DMS79 (cell line): ENCODE measurements at places on chromosomes 5 and 9.

GRCh38 chr5:88792144-88792840, 90.7 kb downstream of the MEF2C start:
- no peak for DNase-seq

- DNase-seq = no peak
Measured at GRCh38 chr5:53368516-53368915, 111.9 kb upstream of the FST start.

DNA sequence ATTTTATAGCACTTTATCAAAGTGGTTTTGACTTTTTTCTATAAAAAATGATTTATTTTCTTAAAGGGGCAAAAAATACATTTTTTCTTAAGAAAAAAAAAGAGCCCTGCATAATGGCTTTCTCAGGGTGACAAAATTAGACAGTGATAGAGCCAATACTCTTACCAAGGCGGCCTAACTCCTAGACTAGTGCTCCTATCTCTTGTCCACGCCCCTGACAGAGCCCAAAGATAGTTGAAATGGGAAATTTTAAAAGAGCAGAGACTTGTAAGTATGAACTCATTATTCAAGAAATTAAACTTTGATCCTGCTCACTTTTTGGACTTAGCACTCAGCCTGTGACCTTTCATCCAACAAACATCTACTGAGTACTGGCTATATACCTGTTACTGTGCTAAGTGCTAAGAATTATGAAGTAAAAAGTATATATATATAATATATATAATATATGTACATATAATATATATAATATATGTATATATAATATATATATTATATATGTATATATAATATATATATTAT, 1.2 kb downstream of the INVS start:
- DNase-seq = no peak

DNA sequence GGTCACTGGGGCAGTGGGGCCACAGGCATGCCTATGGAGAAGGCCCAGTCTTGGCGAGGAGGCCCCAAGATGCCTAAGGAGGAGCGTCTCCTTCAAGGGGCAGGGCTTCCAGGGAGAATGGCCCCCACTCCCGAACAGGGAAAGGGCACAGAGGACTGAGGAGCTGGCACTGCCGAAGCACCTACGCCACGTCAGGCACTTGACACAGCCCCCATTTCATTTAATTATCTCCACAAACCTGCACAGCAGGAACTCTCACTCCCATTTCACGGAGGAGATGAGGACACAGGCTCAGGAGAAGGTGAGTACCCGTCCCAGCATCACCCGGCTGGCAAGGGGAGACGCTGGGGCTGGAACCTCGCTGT, 26.0 kb downstream of the EGR1 start:
- peak; percentile 1 for DNase-seq

DNA sequence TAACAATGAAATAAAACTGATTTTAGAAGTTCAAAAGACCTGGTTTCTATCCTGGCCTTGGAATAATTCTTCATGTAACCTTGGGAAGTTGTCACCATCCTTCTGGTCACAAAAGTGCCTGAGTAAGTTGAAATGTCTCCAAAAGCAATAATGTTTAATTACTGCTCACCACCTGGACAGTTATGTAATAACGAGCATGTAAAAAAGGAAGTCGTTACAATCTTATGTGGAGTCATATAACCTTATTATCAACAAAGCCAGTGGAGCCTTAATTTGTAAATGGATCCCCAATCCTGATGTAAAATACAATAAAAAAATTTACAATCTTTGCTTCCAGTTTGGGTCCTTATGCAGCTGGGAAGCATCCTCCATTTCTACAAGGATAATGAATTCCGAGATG, 64.2 kb upstream of the GPR151 start:
- DNase-seq = no peak

DNA sequence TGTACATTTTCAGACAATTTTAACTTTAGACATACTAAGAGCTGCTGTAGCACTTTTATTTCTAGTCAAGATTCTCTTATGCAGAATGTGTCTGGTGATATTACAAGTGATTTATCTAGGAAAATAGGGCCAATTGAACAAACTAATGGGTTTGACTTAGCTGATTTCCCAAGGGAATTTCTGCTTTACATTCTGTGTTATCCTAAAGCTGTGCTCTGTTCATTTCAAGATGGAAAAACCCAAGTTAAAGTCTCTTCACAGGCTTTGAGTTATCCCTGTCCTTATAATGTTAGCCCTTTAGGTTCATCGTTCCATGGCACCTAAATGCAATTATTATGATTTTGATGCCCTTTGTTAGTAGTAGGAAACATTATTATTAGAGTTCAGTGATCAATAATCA, 704.9 kb upstream of the CDH18 start:
- no peak for DNase-seq

- DNase-seq = no peak
Measured at GRCh38 chr5:141182248-141182647, at the start of gene PCDHB16. Gene PCDHB16, plus strand, starts transcription at chr5:141182387. Its CDS starts 173 bp downstream, at chr5:141182560.

- no peak for DNase-seq
Measured at GRCh38 chr5:114390431-114390830, 28.6 kb downstream of the KCNN2 start.

GRCh38 chr9:23539311-23539710, 286.7 kb downstream of the ELAVL2 start:
- DNase-seq = no peak

DNA sequence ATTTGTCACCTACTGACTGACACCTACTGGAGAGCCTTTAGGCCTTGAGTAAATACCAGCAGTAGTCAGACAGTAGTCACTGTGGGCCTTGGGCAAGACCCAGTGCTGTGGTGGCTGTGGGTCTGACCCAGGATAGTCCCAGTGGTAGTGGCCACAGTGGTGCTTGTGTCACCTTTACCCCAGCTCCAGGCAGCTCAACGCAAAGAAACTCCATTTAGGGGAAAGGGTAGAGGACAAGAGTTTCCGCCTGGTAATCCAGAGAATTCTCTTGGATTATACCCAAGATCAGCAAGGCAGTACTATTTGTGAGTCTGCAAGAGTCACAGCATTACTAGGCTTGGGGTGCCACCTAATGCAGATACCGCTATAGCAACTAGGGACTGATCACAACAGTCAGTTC, 28.9 kb downstream of the CERT1 start:
- no peak for DNase-seq

DNA sequence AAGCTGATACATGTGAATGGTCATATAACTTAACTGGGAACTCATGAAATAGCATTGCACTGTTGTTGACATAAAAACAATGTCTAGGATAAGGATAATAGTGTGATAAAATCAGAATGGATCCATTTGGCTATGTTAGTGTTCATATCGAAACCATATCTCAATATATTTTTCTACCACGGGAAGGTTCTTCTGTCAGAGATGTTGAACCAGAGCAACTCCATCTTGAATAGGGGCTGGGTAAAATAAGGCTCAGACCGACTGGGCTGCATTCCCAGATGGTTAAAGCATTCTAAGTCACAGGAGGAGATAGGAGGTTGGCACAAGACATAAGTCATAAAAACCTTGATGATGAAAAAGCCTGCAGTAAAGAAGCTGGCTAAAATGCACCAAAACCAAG, 56.3 kb downstream of the FNIP1 start:
- DNase-seq = no peak

DNA sequence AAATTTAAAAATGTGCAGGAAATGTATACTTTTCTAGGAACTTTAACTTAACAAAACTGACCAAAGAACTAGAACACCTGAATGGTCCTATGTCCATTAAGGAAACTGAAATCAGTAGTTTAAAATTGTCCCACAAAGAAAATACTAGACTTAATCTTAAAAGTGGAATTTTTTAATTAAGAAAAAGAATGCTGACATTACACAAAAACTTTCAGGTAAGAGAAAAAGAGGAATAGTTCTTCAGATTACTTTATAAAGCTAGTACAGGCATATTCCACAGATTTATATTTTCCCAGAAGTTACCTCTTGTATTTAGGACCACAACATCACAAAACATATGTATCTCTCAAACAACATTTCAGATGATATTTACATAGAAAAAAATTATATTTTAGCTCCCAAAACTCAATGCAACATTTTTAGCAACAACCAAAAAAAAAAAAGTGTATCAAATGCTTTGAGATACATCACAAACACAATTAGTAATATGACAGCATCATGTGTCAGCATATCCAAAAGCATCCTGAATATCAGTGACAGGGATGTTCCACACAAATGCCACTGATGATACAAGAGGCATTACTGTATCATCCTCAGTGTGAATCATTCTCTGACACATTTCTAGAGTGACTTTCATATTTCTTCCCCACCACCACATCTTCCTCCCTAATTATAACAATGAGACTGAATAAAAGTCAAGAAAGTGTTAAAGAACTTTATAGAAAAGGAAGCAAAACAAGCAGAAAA, 264.0 kb downstream of the EPB41L4A start:
- no peak for DNase-seq

- no peak for DNase-seq
Measured at GRCh38 chr5:90987726-90988125, 395.4 kb downstream of the ARRDC3 start.

DNA sequence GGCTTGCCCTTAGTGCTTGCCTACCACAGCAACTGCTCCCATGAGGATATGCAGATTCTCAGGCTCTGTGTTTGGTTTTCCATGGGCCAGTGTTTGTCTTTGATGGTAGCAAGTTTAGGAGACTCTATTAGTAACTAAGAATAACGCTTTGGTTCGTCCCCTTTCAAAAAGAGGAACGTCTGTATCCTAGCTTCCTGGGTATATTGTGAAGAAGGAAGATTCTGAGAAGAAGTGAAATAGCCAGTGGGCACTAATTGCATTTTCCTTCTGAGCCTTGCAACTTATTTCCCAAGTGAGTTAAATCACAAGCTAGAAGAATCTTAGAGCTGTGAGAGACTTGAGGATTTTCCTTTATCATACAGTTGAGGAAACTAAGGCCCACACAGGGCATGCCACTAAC, 376.8 kb downstream of the PIK3R1 start:
- DNase-seq = no peak

GRCh38 chr9:37935096-37935495, 31.2 kb upstream of the SLC25A51 start:
- no peak for DNase-seq

DNA sequence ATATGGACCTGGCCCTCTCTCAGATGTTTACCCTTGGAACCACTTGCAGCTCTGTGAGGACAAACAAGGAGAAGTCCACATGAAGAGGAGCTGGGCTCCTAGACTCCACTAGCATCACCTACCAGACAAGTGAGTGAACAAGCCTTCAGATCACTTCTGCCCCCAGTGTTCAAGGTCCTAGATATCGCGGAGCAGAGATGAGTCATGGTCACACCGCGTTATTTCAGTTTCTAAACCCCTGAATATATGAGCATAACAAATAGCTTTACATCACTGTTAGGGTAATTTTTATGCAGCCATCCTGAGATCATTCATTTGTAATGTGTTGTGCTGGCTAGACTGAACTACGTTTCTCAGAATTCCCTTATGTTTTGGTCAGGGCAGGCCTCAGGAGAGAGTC, 77.0 kb upstream of the DAP start:
- DNase-seq = no peak

GRCh38 chr5:138725153-138725817, 27.9 kb upstream of the CTNNA1 start:
- DNase-seq = peak; percentile 55

DNA sequence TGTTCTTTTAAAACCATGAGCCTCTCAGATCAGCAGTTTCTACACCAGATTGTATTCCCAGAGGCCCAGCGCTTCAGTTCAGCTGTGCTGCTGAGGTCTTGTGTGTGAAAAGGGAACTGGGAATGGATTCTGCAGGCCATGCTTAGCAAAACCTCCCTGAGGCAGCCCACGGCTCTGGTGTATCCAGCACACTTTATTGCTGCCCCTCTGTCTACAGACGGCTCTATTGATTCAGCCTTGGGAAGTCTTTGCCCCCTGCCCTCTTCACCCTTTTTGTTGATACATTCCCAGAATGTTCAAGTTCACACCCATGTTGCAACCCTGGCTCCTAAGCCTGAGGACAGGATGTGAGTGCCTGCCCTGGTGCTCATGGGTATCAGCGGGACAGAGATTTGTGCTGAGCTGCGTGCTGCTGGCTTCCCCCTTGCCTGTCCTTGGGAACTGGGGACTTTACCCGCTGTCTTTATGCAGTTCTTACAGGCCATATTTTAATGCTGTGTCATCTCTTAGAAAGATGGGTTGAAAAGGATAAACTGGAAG, 37.3 kb downstream of the ARHGAP26 start:
- DNase-seq = no peak

DNA sequence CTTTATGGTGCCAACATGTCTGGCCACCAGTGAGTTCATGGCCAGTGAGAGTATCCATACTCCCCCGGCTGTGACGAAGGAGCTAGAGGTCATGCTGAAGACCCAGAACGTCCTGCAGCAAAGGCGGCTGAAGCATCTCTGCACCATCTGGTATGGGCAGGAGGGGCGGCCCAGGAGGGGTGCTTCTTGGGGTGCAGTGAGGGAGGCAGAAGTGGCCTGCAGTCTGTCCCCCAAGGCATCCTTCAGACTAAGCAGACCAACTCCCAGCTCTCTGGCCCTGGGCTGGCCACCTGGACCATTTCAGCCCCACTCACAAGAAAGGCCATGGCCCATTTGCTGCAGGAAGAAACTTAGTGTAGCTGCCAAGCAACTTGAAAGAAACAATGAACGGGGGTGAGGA, 11.0 kb downstream of the CCDC180 start:
- no peak for DNase-seq

GRCh38 chr9:19431361-19432171, 22.8 kb downstream of the ACER2 start:
- DNase-seq = no peak

DNA sequence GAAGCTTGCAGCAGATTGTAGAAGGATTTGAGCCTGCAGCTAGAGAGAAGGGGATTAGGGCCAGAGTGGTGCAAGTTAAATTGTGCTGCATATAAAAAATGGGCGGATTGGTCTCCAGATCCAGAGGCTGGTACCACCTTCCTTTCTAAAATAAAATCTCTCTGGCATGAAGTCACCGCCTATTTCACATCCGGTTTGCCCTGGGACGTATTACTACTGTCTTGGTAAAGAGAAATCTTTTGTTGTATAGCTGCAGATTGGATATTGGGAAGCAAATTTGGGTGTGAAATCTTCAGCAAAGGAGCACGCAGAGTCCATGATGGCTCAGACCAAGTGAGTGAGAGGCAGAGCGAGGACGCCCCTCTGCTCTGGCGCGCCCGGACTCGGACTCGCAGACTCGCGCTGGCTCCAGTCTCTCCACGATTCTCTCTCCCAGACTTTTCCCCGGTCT, at the start of gene GABRA1:
GABRA1 (plus strand) TSS at position 180 of the 451 bp plus-strand sequence. CDS start 2,691 bp downstream, outside the sequence.
- DNase-seq = no peak
